ENCODE measurements at places on chromosomes 3 and 15. TPM values are rescaled to one million over a fixed set of nuclear protein-coding genes. Genes with fewer than 3 reads are reported as not detected.

DNA sequence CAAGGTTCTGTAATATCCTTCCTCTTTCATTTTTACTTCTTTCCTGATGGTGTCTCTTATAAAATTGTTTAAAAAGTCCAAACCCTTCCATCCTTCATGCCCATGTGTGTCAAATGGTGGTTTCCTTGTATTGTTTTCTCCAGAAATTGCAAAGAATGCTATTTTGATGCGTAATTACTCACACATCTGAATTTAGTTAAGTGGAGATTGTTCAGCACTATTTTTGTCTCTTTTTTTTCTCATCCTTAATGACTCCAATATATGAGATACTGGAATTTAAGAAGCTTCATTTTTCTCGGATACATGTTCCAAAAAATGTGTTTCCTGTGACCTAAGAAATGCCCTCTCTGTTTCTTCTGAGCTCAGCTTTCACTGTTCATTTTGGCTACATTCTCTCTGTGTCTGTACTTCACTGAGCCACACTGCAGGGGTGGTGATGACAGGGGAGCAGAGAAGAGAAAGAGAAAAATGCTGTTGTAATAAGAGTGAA, 799.8 kb downstream of the DIPK2A start:
- no peak for DNase-seq

- peak; percentile 84 for DNase-seq
Measured at GRCh38 chr3:50450209-50450921, 53.1 kb downstream of the CACNA2D2 start.

- DNase-seq = no peak
Measured at GRCh38 chr15:80777826-80778620, 1.1 kb upstream of the CEMIP start.

DNA sequence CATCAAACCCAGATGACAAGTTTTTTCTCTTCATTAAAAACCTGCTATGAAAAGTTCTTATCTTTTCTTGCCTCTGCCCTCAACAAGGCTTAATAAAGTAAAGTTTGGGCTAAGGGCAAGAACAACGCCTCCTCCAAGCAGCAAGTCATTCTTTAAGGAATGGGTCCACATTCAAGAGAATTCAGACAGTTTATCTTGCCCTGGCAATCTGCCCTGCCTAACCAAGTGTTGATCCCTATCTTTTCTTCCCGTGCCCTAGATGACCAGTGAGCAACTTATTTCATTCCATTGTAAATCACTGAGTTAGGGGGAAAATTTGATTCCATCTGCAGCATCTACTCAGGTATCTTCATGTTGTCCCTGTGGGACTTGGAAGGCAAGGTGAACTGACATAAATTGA, 370.3 kb upstream of the DPPA4 start:
- DNase-seq = no peak

- DNase-seq = no peak
Measured at GRCh38 chr3:131072845-131073244, 46.2 kb downstream of the NEK11 start.

- DNase-seq = no peak
Measured at GRCh38 chr3:49397470-49397869, 14.3 kb downstream of the RHOA start.

DNA sequence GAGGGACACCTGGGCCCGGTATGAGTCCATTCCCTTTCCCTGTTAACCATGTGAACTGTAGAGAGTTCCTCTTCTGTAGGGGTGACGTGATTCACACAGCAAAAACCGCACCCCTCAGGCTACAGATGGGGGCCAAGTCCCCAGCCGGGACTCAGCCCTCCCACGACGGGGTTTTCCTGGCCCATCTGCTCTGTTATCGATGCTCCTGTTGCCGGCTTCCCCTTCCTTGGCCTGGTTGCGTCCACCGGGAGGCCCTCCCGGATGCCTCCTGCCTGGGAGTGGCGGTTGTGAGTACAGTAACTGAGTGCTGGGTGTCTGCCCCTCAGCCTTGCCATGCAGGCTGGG, 817 bp upstream of the PLXNA1 start:
- no peak for DNase-seq

XIRP1 gene
- total RNA-seq = 0.05 TPM

ZNF620 gene
- 6.3 TPM for total RNA-seq

NRROS gene
- 52.8 TPM for total RNA-seq

PLCD1 gene
- 38.0 TPM for total RNA-seq

ZNF385D gene
- not detected for total RNA-seq
